ENCODE measurements at places on chromosomes 2 and 18.

DNA sequence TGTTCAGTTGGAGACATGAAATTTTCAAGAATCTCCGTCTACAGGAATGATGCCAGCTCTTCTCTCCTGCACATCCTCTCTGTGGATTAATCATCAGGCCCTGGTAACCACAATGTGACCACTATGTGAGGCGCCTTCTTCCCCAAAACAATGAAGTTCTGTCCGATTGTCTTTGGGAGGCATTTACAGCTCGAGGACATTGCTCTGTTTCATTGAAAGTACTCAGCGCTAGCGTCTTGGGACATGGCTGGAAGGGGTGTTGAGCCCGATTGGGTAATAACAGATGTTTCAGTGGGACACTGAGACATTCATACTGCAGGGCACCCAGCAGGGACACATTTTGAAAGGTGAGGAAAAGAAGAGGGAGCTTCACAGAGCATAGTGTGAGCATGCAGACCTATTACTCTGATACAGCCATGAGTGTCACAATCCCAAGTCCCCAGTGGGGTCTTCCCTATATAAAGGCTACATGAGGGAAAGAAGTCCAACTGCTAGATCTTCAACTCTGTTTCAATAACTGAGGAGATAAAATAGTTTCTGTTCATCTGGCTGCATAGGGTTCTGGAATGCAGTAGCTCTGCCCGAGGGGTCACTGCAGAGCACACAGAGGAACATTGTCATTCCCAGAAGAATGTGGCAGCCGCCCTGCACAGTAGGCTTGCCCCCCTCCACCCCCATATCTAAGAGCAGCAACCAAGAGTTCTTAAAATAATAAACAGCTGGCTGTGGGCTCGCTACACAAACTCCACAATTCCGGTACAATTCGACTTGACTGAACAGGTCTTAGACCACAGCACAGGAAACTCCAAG is 237.3 kb downstream of the OSR1 start:
- peak; percentile 31 for DNase-seq

- no peak for DNase-seq
These were observed 184.4 kb downstream of the MYO3B start for GRCh38 chr2:170362313-170362870.

- no peak for DNase-seq
These were observed 99.8 kb upstream of the ZEB2 start for GRCh38 chr2:144619760-144620159.

GRCh38 chr18:46148810-46149209 is 44.6 kb downstream of the HAUS1 start:
- DNase-seq = peak; percentile 32

DNA sequence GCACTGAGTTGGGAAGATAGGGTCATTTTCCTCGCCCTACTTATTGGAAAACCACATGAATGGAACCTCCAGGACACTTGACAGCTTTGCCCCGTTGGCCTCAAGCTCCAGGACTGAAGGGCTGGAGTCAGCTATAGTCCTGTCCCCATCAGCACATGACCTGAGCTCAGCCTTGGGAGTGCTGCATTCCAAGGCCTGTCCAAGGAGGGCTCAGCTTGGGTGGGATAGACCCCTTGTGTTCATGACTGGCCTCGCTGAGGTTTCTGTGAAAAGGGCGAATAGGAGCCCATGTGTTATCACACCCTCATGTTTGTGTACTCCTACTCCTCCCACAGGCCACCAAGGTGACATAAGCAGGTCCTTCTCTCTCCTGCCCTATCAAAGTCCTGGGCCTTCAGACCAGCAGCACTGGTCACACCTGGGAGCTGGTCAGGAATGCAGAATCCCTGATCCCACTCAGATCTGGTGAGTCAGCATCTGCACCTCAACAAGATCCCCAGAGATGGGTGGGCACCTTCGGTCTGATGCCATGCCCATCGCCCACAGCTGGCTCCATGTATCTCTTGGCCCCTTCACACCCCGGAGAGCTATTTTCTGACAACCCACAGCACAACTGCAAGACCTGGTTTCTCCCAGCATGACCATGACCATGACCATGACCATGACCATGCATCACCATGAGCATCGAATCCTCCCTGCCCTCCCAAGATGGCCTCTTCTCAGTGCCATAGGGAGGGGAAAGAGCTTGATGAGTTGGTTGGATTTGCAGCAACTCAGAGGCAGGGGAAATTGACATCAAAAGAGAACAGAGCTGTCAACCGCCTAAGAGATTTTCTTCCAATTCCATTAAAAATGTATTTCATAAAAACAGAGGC is 83.0 kb upstream of the RAB6C start:
- no peak for DNase-seq

DNA sequence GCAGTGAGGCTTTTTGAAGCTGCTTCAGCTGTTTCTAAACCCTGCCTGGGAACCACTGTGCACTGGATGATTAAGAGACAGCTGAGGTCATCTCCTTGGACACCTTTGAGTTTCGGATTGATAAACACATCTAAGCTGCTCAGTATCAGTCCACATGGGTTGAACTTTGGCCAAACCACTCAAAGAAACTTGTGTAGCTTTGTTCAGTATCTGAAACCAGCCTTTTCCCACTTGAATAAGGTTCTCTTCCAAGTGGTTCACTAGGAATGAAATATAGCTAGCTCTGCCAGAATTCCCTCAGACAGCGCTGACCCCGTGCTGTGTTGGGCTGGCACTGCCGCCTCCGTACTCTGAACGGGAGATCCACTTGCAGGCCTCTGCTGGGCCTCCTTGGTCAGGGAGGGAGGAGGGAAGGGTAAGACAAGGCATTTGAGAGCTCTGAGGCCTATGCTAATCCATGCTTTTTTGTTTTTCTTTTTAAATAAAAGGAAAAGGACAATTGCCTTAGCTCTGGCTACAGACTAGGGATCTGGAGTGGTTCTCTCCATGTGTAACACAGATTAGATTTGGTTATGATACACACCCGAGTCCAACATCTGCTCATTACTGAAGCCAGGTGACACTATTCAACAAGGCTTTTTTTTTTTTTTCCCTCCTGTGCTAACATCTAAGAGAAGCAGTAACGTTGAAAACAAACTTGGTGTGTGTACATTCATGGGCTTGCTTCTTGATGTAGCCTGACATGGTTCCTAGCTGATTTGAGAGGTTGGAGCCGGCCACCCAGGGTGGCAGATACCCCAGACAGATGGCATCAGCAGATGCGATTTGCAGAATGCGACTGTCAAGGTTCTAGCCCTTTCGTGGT is 67.7 kb downstream of the NCK2 start:
- peak; percentile 50 for DNase-seq

DNA sequence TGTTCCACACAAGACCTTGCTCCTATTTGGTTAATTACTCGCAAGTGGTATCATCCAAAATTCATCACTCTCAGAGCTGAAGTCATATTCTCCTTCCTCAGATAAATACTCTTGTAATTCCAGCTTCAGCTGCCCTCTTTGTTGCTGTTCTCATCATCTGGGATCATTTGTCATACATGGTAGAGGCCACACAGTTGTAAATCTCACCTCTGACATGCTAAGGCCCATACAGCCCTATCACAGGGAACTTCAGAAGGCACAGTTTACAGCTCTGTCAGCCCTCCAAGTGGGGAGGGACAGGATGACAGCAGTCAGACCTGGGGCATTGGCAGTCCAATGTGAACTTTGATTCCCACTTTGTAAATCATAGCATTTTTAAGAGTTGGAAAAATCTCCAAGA is 399.0 kb downstream of the CNTNAP5 start:
- no peak for DNase-seq

DNA sequence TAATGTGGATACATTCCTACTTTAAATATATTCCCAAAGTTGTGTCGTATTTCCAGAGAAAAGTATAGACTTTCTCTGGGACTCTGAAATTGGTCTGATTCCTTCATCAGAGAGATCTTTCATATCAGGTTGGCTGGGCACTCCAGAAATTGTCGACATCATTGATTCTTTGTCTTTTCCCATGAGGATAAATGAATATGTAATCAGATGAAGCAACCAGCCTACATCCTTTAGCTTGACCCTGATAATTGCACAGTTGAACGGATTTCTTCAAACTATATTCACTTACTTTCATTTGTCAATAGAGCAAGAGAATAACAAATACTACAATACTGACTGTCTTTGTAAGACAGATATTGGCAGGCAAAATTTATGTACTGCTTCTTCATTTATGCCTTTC is 680.2 kb upstream of the LRRTM4 start:
- DNase-seq = no peak

GRCh38 chr2:67018301-67018700 is 378.8 kb upstream of the ETAA1 start:
- no peak for DNase-seq

- DNase-seq = no peak
These were observed 162.7 kb downstream of the PPP1R1C start for GRCh38 chr2:182148344-182148743.

GRCh38 chr2:169462896-169463695 is 16.2 kb upstream of the BBS5 start:
- no peak for DNase-seq

- DNase-seq = no peak
These were observed 97.2 kb upstream of the SCN7A start for GRCh38 chr2:166591226-166591625.

Data from head of caudate nucleus (tissue), 42 donors.